Activated T-helper 1 cell treated with anti-CD3 and anti-CD28 coated beads, Interleukin-12 subunit alpha, Interleukin-12 subunit beta, Interleukin-2, Interleukin-4 antibody, amounts not matched to agents 30 ng/mL and 10 ng/mL and 1 ng/mL, durations not matched to agents 14 hours and 24 hours and 36 hours (primary cell): ENCODE measurements at places on chromosomes 11 and 22.

DNA sequence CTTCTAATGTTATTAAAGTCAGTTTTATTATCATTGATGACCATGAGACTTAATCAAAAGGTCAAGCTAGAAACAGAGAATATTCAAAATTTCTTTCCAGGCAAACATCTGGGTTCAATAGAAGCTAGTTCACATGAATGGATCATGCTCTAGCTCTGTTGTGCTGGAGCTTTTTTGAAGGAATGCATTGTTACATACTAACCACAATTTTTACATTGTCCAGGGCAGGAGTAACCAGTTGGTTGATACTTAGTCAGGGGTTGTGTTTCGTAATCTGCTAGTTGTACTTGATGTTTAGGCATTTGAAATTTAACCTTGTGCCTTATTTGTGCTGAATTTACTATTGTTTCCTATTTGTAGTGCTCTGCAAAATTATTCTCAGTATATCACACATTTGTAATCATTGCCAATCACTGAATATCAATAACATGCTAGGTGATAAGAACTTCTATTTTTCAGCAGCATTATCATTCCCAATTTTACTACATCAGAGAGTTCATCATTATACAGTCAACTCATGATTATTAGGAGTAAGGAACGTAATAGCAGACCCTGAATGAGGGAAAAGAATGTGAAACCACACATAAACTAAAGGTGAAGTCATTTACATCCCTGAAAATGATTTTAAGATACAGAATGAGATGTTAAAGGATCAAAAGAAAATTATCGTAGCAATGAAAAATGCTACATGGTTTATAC lies 23.2 kb downstream of the NF2 start:
- no peak overlapping the region for H3K27ac ChIP-seq
- peaks cover under 1% of the 10 kb centered on the region for H3K36me3 ChIP-seq
- no peak overlapping the region for H3K4me3 ChIP-seq
- no peaks in the 10 kb centered on the region for H3K27me3 ChIP-seq
- peaks cover 61% of the 10 kb centered on the region for H3K4me1 ChIP-seq

GRCh38 chr22:22168190-22168940 lies 76.2 kb upstream of the VPREB1 start:
- peaks cover 9% of the 10 kb centered on the region for H3K4me1 ChIP-seq
- H3K36me3 ChIP-seq, result no peaks in the 10 kb centered on the region
- no peak overlapping the region for H3K27ac ChIP-seq
- no peak overlapping the region for H3K4me3 ChIP-seq
- peaks cover 6% of the 10 kb centered on the region for H3K27me3 ChIP-seq

DNA sequence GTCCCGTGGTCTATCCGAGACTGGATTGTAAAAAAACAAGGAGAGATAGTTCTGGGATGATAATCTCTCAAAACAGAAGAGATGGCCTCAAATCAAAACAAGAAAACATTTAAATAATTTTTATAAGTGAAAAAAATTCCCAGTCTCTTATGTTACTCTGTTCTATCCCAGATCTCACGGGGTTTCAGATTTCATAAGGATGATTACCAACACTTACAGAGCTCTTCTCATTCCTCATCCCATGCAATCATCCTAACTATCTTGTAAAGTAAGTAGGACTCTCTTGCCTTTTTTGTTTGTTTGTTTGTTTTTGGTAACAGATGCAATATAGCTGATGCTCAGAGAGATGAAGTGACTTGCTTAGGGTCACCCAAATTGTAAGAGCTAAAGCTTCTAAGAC lies 20.0 kb upstream of the ZBTB16 start:
- no peaks in the 10 kb centered on the region for H3K36me3 ChIP-seq
- no peak for DNase-seq
- peaks cover 21% of the 10 kb centered on the region for H3K27me3 ChIP-seq
- H3K27ac ChIP-seq, result no peak overlapping the region
- H3K4me3 ChIP-seq, result no peak overlapping the region
- H3K4me1 ChIP-seq, result peaks cover 17% of the 10 kb centered on the region

- peaks cover 36% of the 10 kb centered on the region for H3K36me3 ChIP-seq
- no peak for DNase-seq
- no peaks in the 10 kb centered on the region for H3K4me1 ChIP-seq
- H3K27me3 ChIP-seq, result no peaks in the 10 kb centered on the region
- no peak overlapping the region for H3K4me3 ChIP-seq
These were observed 44.5 kb upstream of the RRM1 start for GRCh38 chr11:4050138-4050537.

DNA sequence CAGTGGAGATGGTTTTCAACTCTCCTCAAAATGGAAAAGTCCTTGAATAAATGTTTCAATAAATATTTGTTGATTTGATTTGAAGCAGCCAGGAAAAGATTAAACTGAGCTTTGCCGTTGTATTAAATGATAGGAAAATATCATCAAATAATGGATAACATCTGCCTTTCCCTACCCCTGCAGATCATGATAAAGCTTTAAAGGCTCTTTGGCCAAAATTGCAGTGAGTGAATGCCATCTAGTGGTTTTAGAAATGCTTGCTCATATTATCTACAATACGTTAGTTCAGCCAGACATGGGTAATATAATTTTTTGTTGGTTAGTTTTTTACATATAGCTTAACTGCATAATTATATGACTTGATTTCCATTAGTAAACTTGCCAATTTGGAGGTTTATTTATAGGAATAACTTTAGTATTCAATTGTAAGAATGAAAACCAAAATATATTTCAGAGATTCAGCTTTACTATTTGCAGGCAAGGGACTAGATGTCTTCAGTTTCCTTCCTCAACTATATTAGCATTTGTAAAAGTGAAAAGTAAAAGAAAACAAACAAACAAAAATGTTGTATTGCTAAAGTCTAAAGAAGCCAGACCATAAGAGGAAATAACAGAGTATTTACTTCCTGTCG lies 159.2 kb downstream of the MSANTD4 start:
- no peak overlapping the region for H3K4me3 ChIP-seq
- no peaks in the 10 kb centered on the region for H3K4me1 ChIP-seq
- no peak for DNase-seq

DNA sequence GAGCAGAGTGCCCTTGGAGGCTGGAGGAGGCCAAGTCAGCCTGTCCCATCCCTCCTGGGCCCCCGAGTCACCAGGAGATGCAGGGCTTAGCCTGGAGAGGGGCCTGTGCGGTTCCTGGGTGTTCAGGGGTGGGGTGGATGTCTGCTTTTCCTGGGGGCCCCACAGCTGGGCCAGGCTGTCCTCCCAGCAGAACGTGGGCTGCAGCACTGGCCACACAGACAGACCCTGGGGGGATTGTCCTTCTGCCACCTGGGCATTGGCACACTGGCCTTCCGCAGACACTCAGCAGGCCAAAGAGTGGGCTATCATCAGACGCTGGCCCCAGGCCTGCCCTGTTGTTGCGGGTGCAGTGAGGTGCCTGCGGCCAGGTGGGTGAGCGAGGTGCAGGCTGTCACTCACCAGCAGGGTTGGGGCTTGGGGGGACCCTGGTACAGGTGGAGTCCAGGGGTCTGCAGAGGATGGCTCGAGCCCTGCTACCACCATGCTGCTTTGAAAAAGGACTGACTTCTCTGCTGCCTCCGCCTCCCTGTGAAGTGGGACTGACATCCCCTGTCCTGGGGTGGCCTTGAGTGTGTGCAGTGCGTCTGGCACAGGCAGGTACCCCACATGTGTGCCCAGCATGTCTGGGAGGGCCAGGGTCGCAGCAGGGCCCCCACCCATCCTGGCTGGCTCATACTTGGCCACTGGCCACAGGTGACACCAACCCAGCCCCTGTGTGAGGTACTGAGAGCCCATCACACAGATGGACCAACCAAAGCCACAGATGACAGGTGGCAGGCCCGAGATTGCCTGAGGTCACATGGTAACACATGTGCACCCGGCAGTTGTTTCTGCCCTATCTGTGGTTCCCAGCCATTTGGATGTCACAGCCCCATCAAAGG lies 39.0 kb upstream of the KCNQ1OT1 start:
- no peaks in the 10 kb centered on the region for H3K4me1 ChIP-seq
- H3K27me3 ChIP-seq, result no peaks in the 10 kb centered on the region
- no peak for DNase-seq
- no peaks in the 10 kb centered on the region for H3K36me3 ChIP-seq
- H3K27ac ChIP-seq, result no peak overlapping the region
- H3K4me3 ChIP-seq, result no peak overlapping the region

DNA sequence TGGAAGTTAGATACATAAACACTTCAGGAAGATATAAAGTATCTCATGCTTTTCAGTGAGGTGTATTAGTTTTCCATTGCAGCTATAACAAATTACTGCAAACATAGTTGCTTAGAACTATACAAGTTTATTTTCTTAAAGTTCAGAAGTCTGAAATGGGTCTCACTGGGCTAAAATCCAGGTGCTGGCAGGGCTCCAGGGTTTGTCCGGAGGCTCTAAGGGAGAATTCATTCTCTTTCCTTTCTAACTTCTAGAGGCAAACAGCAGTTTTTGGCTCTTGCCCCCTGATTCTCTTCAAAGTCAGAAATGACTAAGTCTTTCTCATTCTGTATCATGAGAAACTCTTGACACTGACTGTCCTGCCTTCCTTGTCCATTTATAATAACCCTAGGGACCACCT lies 138.8 kb downstream of the AASDHPPT start:
- no peak overlapping the region for H3K27ac ChIP-seq
- H3K27me3 ChIP-seq, result no peaks in the 10 kb centered on the region
- DNase-seq, result no peak
- H3K36me3 ChIP-seq, result no peaks in the 10 kb centered on the region
- no peak overlapping the region for H3K4me3 ChIP-seq
- H3K4me1 ChIP-seq, result no peaks in the 10 kb centered on the region

- peaks cover 47% of the 10 kb centered on the region for H3K4me1 ChIP-seq
- no peak overlapping the region for H3K4me3 ChIP-seq
- peak; percentile 42 for DNase-seq
- H3K27me3 ChIP-seq, result peaks cover 2% of the 10 kb centered on the region
- H3K36me3 ChIP-seq, result no peaks in the 10 kb centered on the region
These were observed 392.2 kb downstream of the ETS1 start for GRCh38 chr11:128195057-128195751.

DNA sequence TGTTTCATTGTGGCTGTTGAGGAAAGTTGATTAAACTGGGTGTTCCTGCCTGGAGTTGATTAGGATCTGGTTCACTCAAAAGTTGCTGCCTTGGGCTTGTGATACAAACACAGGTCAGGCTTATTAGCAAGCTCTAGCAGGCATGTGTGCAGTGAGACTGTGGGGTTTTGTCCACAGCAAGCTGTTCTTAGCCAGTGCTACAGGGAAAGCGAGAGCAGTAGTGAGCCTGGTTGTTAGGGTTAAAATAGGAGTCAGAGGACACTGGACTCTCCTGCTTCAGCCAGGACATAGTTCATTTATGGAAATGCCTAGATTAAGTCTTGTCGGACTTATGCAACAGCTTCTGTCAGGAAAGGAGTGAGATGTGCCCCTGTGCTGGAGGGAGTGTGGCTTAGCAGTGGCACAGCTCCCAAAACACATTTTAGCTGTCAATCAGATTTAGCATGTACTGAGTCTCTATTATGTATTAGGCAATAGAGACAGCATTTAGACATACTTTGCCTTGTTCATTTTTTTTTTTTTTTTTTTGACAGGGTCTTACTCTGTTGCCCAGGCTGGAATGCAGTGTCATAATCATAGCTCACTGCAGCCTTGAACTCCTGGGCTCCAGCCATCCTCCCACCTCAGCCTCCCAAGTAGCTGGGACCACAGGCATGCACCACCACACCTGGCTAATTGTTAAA lies 8.7 kb downstream of the SNRPD3 start:
- peaks cover 27% of the 10 kb centered on the region for H3K36me3 ChIP-seq
- H3K27me3 ChIP-seq, result no peaks in the 10 kb centered on the region
- H3K4me3 ChIP-seq, result no peak overlapping the region
- DNase-seq, result no peak

DNA sequence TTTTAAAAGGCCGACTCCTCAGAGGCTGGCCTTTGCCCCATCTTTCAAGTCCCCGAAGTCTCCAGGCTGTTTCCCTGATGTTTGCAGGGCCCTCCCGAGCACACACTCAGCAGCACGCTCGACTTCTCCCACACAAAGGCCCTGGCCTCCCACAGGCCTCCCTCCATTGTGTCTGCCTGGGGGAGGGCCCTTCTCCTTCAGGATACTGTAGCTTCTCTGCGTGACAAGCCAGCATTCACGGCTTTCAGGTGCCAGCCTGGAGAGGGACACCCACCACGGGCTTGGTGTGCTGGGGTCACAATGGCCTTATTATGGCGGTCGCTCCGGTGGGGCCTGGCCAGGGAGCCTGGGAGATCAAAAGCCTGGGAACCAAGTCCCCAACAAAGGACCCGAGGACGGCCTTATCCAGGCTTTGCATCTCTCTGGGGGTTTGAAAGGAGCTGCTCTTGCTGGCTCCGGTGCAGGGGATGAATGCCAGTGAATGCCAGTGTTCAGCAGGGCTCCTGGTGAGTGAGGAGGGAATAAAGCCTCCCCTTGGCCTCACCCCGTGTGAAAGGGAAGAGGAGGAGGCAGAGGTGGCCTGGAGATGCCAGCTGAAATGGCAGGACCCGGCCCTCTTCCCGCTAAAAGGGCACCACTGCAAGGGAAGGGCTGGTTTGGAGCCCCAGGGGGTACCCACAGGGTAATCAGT lies 55.0 kb downstream of the TRAF6 start:
- no peak overlapping the region for H3K27ac ChIP-seq
- peaks cover 45% of the 10 kb centered on the region for H3K4me1 ChIP-seq
- peaks cover 52% of the 10 kb centered on the region for H3K36me3 ChIP-seq
- no peak overlapping the region for H3K4me3 ChIP-seq
- DNase-seq, result no peak
